ENCODE measurements at places on chromosomes 5 and 9.

DNA sequence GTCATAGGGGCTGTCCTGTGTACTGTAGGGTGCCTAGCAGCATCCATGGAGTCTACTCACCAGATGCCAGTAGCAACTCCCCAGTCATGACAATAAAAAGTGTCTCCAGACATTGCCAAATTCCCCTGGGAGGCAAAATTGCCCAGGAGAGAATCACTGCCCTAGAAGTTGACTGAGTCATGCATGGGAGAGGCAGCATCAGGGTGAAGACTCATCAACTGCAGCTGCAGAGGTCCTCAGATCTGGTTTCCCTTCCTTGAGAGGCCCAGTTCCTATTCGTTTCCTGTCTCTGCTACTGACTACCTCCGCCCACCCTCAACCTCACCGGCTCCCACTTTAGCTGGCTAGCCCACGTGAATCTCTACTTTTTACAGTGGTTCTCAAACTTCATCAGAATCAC, 88.6 kb upstream of the AGXT2 start:
- no peak for DNase-seq

GRCh38 chr9:96423322-96423984, 5.3 kb upstream of the ZNF367 start:
- no peak for DNase-seq

GRCh38 chr9:87537625-87538024, 40.0 kb downstream of the DAPK1 start:
- DNase-seq: no peak

GRCh38 chr5:111238431-111239225, 14.4 kb downstream of the CAMK4 start:
- DNase-seq: peak; percentile 29

GRCh38 chr9:135359764-135360163, 119.8 kb upstream of the PPP1R26 start:
- DNase-seq: no peak

DNA sequence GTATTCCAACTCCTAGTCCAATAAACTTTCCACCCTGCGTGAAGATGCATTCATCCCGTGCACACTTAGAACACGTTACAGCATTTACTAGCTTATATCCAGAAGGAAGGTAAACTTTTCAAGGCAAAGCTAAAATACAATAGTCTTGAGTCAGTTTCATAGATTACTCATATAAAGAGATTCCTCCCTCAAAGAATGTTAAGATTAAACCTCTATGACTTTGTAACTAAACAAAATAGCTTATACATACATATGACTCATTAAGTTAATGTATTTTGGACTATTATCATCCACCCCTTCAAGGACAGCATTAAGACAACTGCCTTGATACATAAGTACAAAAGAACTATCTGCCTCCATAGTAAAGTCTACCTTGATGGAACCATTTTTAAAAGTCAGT, 36.1 kb downstream of the TLE1 start:
- no peak for DNase-seq

DNA sequence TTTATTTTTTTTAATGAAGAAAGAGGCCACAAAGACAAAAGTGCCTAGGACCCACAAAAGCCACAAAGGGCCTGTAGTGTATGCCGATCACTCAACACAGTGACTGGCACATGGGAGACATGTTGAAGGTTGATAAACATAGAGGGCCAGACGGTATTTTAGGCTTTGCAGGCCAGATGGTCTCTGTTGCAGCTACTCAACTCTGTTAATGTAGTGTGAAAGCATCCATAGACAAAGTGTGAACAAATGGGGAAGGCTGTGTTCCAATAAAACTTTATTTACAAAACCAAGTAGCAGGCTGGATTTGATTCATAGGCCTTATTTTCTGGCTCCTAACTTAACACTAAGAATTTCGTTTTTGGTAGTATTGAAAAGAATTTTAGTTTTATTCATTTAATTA, 139.9 kb downstream of the SGCD start:
- DNase-seq: no peak

DNA sequence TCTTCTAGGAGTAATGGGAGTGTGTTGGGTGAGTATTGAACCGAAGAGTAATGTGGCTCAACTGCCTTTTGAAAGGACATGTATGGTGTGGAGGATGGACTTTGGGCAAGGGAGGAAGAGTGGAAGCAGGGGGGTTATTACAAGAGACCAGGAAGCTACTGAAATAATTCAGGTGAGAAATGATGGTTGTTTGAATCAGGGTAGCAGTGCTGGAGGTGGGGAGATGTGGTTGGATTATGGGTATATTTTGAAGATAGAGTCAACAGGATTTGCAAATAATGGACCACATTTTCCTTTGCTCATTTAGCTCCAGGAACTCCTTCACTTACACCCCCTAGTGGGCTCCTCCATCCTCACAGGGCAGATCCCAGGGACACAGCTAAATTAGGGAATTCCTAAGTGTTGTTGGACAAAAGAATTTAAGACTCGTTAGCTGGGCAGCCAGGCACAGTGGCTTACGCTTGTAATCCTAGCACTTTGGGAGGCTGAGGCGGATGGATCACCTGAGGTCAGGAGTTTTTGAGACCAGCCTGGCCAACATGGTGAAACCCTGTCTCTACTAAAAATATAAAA, 1.2 kb upstream of the SLC4A9 start:
- no peak for DNase-seq

DNA sequence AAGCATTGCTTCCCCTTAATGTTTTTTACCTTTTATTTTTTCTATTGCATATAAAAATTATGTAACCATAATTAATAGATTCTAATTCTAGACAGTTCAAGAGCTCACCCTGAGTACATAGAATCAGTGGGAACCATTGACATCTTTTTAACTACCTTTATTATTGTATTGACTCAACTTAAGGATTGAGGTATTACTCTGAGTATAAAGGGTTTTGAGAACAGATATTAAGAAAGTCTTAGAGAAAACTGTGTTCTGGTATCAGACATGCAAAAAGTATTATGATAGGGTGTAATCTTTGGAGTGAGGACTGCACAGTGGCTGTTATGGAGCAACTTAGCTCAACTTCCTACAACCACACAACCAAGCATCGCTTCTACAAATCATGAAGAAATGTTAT, 8.9 kb downstream of the SPEF2 start:
- no peak for DNase-seq

DNA sequence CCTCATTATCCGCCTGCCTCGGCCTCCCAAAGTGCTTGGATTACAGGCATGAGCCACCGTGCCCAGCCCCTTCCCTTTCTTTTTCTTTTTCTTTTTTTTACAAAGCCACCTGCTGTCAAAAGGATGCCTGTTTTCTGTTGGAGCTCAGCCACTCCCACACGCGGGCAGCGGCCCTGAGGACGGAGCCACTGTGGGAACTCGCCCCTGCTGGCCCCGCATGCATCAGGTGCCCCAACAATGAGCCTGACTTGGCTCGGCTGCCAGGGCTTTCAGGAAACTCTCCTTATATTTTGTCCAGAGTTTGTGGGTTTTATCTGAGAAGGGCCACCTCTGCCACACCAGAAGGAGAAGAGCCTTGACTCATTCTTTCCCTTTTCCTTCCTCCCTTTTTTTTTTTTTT, 37.1 kb upstream of the LRRC14B start:
- no peak for DNase-seq

GRCh38 chr5:129930221-129930620, 26.0 kb downstream of the CHSY3 start:
- no peak for DNase-seq

DNA sequence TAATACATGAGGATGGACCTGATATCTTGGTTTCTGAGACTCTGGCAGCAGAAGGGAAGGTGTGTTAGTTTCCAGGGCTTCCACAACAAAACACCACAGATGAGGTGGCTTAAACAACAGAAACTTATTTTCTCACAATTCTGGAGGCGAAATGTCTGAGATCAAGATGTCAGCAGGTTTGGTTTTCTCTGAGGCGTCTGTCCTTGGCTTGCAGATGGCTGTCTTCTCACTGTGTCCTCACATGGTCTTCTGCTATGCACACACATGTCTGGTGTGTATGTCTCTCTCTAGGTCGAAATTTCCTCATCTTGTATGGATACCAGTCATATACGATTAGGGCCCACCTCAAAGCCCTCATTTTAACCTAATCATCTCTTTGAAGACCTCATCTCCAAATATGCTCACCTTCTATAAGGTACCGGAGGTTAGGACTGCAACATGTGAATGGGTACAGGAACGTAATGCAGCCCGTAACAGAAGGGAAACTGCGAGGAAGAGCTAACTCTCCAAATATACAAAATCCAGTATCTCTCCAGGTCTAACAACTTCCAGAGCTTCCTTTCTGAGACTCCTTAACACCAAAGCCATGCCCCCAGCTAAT, 139.8 kb upstream of the SMARCA2 start:
- DNase-seq: no peak

DNA sequence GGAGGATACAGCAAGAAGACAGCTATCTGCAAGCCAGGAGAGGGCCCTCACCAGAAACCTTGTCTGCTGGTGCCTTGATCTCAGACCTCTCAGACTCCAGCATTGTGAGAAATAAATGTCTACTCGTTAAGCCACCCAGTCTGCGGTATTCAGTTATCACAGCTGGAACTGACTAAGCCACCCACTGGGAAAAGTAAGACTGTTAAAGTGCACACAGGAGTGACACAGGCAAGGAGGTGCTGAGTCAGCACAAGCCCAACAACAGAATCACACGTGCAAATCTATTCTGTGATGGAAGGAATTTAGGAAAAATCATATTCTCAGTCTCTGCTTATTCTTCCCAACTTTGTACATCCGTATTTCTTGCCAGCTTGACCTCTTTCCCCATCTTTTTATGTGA, 200.0 kb downstream of the NR2F1-AS1 start:
- DNase-seq: no peak

DNA sequence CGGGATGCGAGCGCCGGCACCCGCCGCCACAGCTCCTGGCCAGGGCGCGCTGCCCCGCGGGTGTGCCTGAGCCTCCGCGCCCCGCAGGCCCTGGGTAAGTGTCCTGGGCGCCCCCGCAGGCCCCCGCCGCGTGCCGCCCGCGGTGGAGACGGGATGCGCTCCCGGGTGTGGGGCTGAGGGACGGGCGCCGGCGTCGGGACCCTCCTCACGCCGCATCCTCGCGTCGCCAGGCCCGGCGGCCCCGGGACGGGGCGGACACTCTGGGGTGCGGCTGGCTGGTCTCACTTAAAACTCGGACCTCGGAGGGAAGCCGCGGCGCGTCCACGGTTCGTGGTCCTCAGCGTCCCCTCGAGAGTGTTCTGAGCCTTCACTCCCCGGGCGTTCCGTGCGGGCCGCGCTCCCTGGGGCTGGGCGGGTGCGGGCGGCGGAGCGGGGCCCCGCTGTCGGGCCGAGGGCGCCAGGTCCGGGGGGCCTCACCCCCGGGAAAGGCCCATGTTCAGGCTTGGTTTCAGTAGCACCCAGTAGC, 275 bp downstream of the AHRR start:
- DNase-seq: no peak

GRCh38 chr5:116658141-116658540, 83.5 kb upstream of the SEMA6A start:
- no peak for DNase-seq

DNA sequence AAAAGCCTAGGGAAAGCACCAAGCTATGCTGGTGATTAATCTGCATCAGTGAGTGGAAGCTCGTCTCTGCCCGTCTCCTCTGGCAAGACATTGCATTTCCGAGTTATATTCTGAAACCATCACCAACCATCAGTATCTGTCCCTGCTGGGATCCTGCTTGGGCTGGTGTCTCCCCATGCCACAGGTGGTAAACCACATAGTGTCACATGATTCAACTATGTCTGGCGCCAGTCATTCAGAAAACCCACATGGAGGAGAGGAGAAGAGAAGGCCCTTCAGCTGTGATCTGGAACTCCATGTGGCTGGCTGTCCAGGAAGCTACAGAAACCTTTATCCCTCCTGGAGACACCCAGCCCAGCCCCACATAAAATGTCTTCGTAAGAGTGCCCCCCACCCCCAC, 4.8 kb downstream of the IL9 start:
- no peak for DNase-seq

- no peak for DNase-seq
These were observed 48.3 kb downstream of the SLCO6A1 start for GRCh38 chr5:102450313-102450990.

GRCh38 chr9:6680797-6681146, 35.2 kb upstream of the GLDC start:
- DNase-seq: peak; percentile 69

- DNase-seq: no peak
These were observed 28.0 kb upstream of the SLC28A3 start for GRCh38 chr9:84368601-84369000.

DNA sequence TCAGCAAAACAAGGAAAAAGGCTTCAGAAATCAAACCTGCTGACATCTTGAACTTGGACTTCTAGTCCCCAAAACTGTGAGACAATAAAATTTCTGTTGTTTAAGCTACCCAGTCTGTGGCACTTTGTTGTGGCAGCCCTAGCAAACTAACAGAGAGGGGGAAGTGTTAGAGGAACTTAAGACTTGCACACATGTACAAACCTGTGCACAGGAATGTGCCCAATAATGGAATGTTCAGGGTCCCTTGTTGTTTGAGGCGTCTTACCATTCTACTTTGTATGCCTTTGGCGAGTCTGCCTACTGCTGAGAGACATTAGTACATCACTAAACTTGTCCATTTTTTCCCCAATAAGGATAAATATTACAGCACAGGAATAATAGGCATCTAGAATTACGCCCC, 160.3 kb downstream of the WDR70 start:
- DNase-seq: no peak

- DNase-seq: no peak
These were observed 74.0 kb upstream of the RXRA start for GRCh38 chr9:134252084-134252830.

GRCh38 chr5:126188804-126189203, 234.4 kb upstream of the GRAMD2B start:
- DNase-seq: no peak

DNA sequence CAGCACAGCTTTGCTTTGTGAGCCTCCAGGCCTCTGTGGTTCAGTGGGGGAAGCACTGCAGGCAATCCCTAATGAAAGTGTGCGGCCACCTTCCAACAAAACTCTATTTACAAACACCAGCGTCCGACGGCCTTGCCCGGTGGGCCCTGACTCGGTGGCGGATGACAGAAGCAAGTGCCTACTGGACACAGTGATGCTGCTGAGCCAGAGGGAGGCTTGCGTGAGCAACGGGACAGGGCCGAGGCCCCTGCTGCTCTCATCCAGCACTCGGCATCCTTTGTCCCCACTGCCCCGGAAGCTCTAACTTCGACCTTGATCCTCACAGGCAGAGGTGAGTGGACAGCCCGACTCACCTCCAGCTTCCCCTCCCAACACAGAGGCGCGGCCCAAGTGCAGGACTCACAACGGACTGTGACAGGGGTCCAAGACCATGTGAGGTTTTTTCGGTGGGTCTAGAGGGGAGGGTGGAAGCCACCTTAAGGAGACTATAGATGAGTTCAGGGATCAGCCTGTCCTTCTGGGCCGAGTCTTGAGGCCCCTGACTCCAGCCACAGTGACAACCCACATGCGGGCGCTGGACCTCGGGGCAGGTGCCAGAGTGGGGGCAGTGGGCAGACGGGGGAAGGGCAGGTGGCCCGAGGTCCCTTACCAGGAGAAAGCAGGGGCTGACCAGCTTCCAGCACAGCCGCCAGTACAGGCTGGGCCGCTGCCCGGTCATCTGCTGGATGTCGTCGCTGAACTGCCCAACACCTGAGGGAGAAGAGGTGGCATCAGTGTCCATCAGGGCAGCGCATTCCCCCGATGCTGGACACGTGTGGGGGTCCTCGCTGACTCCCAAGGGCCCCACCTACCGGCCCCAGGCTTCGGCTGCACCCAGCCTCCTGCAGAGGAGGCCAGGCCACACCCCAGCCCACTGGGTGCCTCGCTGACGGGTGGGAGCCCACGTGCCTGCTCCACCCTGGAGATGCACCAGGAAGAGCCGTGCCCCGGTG, 39.4 kb downstream of the SLC6A3 start:
- DNase-seq: no peak

- no peak for DNase-seq
These were observed 177.9 kb downstream of the C9orf152 start for GRCh38 chr9:110029956-110030480.

GRCh38 chr5:143898916-143899591, 87.1 kb downstream of the HMHB1 start:
- peak; percentile 7 for DNase-seq

Data from CD4-positive, alpha-beta T cell treated with Interleukin-17A for 4 hours (primary cell).